Nasal cavity respiratory epithelium epithelial cell of viscerocranial mucosa (primary cell): ENCODE measurements at places on chromosomes 7 and 10. TPM values are rescaled to one million over a fixed set of nuclear protein-coding genes. Genes with fewer than 3 reads are reported as not detected.

The CCDC3 gene
- under 0.01 and 1.00 TPM in 2 replicates for total RNA-seq

The TRIL gene
- total RNA-seq, result 0.14 TPM in 1 of 2 replicates, not detected in the other

The TMEM196 gene
- not detected in 2 replicates for total RNA-seq

The NIPSNAP2 gene
- 29.3 and 50.6 TPM in 2 replicates for total RNA-seq

The FAM25G gene
- 10.9 TPM in 1 of 2 replicates, not detected in the other for total RNA-seq

The LBX1 gene
- total RNA-seq, result not detected in 2 replicates

The CEP55 gene
- 0.50 and 1.0 TPM in 2 replicates for total RNA-seq

The GHRHR gene
- not detected in 2 replicates for total RNA-seq

The AOAH gene
- total RNA-seq, result not detected in 2 replicates

The APBB1IP gene
- total RNA-seq, result not detected in 2 replicates

The PRKG1 gene
- 0.57 and 1.0 TPM in 2 replicates for total RNA-seq

The WDR86 gene
- total RNA-seq, result 7.3 TPM in 1 of 2 replicates, not detected in the other

The C10orf53 gene
- total RNA-seq, result not detected in 2 replicates

The RBP4 gene
- not detected in 2 replicates for total RNA-seq

The PDCD4 gene
- total RNA-seq, result 78.6 and 246 TPM in 2 replicates

The SNX10 gene
- 1.0 and 3.6 TPM in 2 replicates for total RNA-seq

The VTI1A gene
- total RNA-seq, result 30.8 and 38.9 TPM in 2 replicates

The SEMA3D gene
- 0.34 TPM in 1 of 2 replicates, not detected in the other for total RNA-seq

The HOXA7 gene
- total RNA-seq, result not detected in 2 replicates

The IQUB gene
- under 0.01 and 0.21 TPM in 2 replicates for total RNA-seq

The RAMP3 gene
- total RNA-seq, result not detected in 2 replicates

The GDF10 gene
- not detected in 2 replicates for total RNA-seq

The PVRIG gene
- total RNA-seq, result not detected in 2 replicates

The PTF1A gene
- total RNA-seq, result not detected in 2 replicates

The WNT2 gene
- not detected in 2 replicates for total RNA-seq

The PAX4 gene
- total RNA-seq, result not detected in 2 replicates

The AOC1 gene
- total RNA-seq, result 0.34 TPM in 1 of 2 replicates, not detected in the other
